Naive B cell (primary cell): ENCODE measurements at places on chromosomes 11 and 22. TPM values are rescaled to one million over a fixed set of nuclear protein-coding genes. Genes with fewer than 3 reads are reported as not detected.

The PATE1 gene
- not detected for polyA plus RNA-seq

The OR51E2 gene
- polyA plus RNA-seq, result not detected

DNA sequence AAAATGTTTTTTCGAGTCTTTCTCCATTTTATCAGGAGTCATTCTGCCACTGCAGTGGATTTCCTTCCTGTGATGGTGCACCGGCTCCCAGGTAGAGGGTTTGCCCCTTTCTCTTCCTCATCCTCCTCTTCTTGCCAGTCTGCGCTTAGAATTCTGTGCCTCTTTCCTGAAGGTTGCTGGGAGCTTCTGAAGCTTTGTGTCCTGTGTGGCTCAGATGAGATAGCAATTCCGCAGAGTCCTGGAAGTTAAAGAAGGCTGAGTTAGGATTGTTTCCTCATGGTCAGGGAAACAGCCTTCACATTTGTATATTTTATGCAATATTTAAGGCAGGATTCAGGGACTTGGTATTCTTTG lies 264 bp downstream of the BCO2 start:
- no peak for DNase-seq

DNA sequence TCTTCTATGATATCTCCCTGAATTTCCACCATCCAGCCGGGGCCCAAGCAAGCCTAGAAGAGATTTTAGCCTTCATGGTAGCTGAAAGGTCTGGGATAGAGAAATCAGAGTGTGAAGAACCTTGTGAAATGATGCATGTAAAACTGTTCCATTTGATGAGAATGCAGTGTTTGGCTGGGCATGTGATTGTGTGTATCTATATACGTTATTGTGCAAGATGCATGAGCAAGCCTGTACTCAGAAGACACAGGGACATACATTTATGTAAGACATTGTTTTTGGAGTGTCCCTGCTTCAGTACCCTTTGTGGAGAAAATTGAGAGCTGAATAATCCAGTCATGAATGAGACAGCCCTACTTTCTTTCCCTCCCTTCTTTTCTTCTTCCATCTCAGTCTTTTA lies 15.2 kb upstream of the OR52K2 start:
- DNase-seq, result no peak

DNA sequence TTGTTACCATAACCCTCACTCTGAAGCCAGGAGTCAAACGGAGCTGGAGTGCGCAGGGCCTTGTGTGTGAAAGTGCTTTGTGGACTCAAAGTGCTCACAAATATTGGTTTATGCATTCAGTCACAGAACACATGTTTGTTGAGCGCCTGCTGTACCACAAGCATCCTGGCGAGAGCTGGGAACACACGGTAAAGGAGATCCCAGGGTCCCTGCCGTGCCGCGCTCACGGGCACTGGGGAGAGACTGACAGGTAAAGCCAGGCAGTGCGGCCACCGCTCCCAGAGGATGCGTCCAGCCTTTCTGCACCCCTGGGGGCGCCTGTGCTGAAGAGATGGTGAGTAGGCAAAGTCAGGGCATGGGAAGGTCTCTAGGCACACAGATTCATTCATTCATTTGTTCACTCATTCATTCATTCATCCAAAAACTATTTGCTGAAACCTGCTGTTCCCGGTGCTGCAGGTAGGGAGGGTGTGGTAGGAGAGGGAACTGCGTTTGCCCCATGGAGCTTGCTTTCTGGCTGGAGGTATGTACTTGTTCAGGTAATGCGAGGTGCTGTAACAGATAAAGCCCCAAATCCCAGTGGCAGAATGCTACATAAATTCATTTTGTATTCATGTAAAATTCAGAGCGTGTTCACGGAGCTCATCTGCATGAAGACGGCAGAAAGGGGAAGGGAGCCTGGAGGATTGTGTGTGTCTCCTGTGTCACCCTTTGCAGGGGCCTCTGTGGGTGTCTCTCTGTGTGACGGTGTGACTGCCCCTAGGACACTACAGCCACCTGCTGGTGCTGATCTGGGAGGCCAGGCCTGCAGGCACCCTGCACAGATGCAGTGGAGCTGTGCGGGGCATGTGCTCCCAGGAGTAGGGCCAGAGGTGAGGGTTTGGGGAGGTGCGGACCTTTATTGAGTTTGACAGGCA lies 167.0 kb upstream of the B3GAT1 start:
- DNase-seq, result no peak

GRCh38 chr11:8015753-8016239 lies 28.7 kb downstream of the EIF3F start:
- no peak for DNase-seq

GRCh38 chr11:69110451-69110850 lies 45.3 kb upstream of the SMIM38 start:
- DNase-seq, result no peak

DNA sequence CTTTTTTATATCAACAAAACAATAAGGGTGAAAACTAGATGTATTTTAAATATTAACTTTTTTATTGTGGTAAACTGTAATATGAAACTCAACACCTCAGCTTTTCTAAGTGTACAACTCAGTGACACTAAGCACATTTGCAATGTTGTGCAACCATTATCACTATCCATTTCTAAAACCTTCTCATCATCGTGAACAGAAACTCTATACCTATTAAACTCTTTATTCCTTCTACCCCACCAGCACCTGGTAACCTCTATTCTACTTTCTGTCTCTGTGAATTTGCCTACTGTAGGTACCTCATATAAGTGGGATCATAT lies 9.4 kb downstream of the HORMAD2 start:
- DNase-seq, result no peak

DNA sequence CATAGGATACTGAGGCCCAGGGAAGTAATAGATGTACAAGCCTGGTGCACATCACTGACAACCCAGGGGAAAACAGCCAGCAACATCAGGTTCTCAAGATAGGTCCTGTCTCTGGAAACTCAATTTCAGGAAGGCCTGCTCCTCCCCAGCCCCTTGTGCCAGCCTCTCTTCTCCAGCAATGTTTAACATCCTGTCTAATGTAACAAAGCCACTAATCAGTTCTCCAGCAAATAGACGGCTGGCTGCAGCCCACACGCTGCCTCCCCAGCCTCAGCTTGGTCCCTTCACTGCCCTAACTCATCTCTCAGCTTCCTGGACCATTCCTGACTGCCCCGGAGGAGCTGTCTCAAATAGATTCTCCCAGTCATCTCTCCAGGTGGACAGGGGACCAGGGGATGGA lies 37.8 kb downstream of the RPL27A start:
- no peak for DNase-seq

- DNase-seq, result no peak
Observed at GRCh38 chr22:35568751-35569739, 28.4 kb downstream of the RASD2 start.
